ENCODE measurements at places on chromosomes 1 and 21.

- no peak for DNase-seq
Measured at GRCh38 chr1:222920169-222920568, 105.3 kb downstream of the DISP1 start.

DNA sequence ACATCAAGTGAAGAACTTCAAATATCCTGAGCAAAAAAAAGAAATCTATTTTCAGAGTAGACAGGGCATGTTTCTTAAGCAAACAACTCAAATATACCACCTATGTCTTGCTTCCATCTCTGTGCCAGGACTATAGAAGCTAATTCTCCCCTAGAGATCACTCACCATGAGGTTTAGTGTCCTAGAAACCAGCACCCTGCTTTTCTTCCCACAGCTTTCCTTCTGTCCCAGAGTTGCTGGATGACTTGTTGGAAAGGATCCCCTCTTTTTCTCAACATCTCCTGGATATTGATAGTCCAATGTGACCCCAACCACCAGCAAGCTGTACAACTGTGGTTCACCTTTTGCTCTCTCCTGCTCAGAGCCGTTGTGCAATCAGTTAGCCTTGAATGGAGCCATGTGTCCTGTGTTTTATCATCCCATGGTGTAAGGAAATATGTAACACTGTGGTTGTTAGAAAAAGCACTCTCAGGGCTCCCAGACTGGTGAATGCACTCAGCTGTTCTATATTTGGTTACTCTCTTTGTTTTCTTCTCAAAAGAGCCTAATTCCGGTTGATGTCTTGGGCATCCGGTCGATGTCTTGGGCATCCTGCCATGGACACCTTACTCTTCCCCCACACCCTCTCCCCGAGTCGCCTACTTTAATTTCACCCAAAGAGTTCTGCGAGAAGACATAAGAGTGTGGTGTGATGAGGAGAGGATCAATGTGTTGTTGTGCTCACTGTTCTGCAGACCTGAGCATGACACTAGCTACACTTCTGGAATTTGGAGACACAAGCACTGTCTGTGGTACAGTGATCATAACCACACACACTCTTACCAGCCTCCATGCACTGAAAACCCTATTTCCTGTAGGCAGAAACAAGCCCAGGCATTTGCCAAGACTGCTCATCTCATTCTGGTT is 1.7 kb downstream of the TNFSF4 start:
- DNase-seq: no peak

DNA sequence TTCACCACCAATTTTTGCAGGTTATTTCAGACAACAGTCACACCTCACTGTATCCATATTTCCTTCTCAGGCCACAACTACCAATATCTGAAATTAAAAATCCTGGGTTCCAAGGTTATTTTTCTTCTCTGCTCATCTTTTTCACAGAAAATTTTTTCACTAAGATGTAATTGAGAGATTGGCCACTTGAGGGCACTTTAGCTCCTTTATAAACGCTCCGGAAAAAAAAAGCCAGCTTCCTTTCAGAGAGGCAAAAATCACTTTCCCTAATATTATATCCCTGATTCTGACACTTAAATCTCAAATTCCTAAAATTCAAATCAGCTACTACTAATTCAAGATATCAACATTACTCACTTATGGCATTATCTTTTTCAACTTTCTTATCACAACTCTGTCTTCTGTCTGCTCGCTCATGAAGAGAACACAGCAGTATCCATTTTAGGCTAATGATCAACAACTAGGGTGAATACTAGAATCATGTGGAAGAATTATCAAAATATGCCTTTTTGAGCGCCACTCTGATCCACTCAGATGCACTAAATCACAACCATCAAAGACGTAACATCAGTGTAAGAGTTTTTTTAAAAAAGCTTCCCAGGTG is 101.4 kb upstream of the RGS1 start:
- DNase-seq: no peak

DNA sequence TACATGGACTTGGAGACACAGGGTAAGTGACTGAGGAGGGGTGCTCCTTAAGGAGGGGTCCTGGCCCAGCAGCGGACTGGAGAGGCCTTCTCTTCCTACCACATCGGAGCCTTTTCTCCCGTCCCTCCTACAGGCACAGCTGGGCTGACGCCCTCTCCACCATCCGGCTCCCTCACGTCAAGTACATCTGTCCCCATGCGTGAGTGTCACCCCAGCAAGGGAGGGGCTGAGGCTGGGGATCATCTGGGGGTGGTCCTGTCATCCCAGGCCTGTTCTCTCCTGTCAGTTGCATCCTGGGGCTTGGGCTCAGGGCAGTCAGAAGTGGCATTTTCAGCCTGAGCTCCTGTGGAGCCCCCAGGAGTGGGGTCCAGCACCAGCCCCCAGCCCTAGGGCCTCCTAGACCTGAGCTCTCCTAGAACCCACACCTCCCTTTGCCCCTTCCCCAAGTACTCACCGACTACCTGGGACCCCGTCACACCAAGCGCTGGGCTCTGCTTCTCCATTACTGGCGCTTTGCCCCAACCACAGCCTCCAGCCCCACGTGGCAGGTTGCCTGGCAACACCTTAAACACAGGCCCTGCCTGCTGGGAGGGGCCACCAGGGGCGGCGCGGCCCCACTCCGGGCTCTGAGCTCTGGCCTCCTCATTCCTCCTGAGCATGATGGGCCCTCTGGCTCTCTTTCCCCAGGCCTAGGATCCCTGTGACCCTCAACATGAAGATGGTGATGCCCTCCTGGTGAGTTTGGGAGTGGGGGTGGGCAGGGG is 2.3 kb downstream of the LYPLA2 start:
- DNase-seq: no peak

DNA sequence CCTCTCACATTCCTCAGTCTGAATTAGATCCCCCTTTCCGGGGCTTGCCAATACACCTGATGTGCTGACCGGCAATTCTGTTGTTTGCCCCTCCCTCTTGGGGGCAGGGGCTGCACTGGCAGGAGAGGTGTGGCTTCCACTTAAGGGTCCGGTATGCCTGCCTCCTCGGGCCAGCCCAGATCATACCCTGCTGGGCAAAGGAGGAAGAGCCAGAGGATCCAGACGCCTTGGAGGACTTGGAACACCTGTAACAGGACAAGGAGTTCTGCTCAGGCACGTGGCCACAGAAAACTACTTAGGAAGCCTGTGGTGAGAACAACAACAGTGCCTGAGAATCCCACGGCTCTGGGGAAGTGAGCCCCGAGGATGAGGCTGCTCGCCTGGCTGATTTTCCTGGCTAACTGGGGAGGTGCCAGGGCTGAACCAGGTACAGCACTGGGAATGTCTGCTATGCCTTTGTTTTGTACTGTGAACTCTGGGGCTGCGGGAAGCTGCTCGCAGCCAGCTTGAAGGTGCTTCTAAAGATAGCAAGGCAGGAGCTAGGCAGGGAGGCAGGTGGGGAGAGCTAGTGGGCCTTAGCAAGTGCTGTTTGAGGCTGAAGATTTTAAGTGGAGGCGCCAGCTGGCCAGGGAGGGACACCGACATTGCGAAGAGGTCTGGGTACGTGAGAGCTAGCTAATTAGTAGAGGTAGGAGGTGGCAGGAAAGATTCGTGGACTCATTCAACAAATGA is at the start of gene SMPDL3B:
SMPDL3B (plus strand) TSS at position 183 of the 732 bp plus-strand sequence; CDS start at position 367, 184 bp downstream.
- no peak for DNase-seq

GRCh38 chr1:202998836-202999750 is 8.1 kb upstream of the TMEM183A start:
- DNase-seq: no peak

DNA sequence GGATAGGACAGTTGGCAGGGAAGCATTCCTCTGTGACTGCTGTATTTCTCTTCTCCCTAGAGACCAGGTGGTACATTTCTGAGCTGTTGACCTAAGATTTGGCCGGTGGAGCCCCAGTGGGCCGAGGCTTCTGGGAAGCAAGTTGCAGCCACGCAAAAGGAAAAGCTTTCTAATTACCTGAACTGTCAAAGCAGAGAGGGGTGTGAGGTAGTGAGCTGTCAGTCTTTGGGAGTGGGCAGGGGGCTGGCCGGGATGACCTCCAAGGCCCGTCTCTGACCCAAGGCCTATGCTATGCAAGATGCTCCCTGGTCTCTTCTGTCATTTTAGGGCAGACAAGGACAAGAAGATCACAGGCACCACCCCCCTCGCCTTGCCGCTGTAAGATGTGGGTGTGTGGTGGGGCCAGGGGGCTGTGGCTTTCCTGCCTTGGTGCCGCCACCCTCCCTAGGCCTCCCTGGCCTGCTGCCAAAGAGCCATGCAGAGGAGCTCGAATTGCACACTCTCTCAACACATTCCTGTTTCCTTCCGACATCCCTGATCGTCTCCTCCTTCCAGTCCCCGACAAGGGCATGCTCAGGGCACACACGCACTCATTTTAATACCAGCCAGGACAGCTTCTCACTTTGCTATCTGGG is 7.7 kb downstream of the PADI1 start:
- DNase-seq: no peak

DNA sequence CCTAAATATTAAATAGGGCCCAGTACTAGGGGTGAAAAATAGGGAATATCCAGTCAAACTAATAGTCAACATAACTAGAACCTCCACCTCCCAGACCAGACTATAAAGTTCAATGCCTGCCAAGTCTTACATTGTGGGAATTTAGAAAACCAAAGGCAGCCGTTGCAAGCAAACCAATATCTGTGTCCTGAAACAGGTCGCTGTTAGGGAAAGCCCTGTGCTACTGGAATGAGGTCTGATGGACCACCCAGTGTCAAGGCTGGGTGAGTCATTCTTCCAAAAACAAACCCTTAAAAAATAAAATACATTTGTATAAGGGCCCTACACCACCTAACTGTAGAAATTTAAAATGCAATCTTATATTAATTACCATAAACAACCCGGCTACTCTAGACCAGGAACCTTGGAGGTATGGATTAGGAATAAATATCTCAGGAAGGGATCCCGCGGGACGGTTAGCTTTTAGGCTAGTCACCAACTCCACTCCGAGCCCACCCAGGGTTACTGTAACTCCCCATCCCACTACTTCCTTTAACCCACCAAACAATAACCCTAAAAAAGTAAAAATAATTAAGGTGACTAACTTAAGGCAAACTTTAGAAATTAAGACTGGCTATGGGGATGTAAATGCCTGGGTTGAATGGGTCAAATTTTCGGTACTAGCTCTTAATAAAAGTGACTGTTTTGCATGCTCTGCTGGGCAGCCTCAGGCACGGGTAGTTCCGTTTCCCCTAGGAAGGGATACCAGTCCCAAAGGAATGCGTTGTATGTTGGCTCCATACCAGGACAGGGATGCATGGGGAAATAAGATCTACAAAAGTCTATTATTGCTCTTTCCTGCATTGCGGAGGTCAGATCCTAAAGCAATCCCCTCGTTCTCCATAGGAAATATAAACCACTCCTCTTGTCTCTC is 65.4 kb upstream of the TLR5 start:
- DNase-seq: no peak

- no peak for DNase-seq
Measured at GRCh38 chr1:43069461-43070050, 102.5 kb downstream of the EBNA1BP2 start.
